ENCODE measurements at places on chromosomes 3 and 15.

GRCh38 chr15:68300115-68300940 is 22.8 kb downstream of the FEM1B start:
- no peak for DNase-seq

- DNase-seq = no peak
Observed at GRCh38 chr15:77967798-77968197, 109.7 kb downstream of the TBC1D2B start.

DNA sequence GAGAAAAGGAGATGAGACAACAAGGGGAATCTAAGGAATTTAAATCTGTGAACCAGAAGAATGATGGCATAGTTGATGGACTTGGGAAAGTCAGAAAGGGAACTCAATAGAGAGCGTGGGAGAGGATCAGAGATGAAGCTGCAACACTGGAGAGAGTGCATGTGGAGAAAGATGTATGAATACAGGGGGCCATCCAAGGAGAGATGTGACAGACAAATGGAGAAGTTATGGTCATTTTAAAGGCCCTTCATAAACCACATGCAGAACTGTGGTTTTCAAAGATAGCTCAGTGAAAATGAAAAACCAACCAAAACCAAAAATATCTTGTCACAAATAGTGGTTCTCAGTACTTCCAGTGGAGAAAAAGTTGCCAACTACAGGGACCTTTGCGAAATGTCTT is 265.2 kb downstream of the SUCLG2 start:
- DNase-seq = no peak

GRCh38 chr3:118531816-118532215 is 502.8 kb downstream of the IGSF11 start:
- no peak for DNase-seq

DNA sequence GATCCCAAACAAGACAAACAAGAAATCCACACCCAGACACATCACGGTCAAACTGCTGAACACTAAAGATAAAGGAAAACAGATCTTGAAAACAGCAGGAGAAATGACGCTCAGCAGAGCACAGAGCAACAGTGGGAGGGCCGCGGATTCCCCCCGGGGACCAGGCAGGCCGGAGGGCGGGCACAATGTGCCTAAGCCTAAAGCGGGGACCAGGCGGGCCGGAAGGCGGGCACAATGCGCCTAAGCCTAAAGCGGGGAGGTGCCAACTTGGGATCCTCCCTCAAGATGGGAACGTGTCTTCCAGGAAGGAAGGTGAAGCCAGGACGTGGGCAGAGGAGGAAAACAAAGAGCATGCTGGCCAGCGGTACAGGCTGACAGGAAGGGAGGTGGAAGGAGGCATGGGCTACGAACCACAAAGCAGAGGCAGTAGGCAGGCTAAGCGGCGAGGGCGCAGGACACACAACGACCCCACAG is 31.1 kb downstream of the CYFIP1 start:
- DNase-seq = peak; percentile 6

GRCh38 chr15:79035814-79036213 is 54.8 kb downstream of the RASGRF1 start:
- no peak for DNase-seq

GRCh38 chr3:176430244-176431037 is 766.8 kb downstream of the TBL1XR1 start:
- no peak for DNase-seq

GRCh38 chr15:27091270-27091940 is 120.4 kb downstream of the GABRG3 start:
- no peak for DNase-seq

DNA sequence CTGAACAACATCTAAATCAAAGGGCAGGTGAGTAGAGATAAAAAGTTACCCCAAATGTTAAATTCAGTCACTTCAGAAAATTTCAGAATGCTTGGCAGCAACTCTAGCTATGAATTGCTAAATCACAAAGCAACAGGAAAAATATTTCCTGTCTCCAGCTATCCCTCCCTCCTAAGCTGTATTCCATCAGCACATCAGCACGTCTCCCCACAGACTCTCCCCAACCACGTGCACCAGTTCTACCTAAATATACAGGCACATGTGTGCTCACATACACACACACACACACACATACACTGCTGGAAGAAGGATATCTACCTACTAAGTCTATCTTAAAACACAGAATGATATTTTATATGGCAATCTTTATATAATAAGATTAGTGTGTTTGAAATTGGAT is 177.1 kb upstream of the ARHGEF26 start:
- no peak for DNase-seq

GRCh38 chr15:58771621-58772250 is 634 bp downstream of the MINDY2 start:
- DNase-seq = no peak

GRCh38 chr15:63157891-63158431 is 684 bp upstream of the RPS27L start:
- DNase-seq = peak; percentile 76

- no peak for DNase-seq
Observed at GRCh38 chr3:164351131-164351530, 727.2 kb downstream of the SI start.

DNA sequence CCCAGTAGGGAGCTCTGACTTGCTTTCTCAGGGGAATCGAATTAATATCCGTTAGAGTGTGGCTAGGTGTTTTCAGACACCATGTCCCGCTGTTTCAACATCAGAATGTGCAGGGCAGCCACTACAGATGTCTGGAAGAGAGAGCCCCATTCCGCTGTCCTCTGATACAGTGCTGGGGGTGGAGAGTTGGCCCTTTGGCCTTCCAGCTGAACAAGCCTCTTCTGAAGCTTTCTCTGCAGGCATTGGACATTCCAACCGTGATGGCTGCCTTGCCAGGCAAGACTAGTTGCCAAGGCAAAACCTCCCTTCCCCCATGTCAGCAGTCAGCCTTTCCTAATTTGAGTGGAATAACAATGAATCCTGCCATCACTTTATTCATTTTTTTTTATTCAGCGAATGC is 1.5 kb downstream of the FAH start:
- DNase-seq = no peak

- DNase-seq = no peak
Observed at GRCh38 chr15:74609938-74610301, 5.7 kb upstream of the CLK3 start.

Data from amniotic stem cell (primary cell).